ENCODE measurements at places on chromosomes 3 and 15. TPM values are rescaled to one million over a fixed set of nuclear protein-coding genes. Genes with fewer than 3 reads are reported as not detected.

Gene NR1I2
- total RNA-seq, result 0.29 TPM

Gene CPN2
- 0.16 TPM for total RNA-seq

GRCh38 chr3:21142949-21143348 lies 608.1 kb downstream of the ZNF385D start:
- DNase-seq, result no peak

DNA sequence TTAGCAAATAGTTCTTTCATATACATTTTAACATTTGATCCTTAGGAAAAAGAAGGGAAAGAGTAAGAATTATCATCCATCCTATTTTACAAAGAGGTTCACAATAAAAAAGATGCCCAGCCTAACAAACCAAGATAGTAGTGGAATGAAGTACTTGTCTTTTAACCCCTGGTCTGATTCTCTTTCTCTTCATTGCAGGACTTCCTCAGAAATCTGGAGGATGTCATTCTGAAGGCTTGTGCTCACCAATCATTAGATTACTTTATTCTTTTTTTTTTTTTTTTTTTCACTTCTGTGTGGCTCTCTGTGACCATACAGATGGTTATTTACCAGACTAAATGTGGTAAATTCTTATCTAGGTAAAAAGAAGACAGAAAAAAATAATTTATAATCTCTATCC lies 7.0 kb downstream of the HDGFL3 start:
- DNase-seq, result no peak

- DNase-seq, result no peak
These were observed 8.6 kb upstream of the TP63 start for GRCh38 chr3:189622629-189623028.
